ENCODE measurements at places on chromosomes 2 and 18.

DNA sequence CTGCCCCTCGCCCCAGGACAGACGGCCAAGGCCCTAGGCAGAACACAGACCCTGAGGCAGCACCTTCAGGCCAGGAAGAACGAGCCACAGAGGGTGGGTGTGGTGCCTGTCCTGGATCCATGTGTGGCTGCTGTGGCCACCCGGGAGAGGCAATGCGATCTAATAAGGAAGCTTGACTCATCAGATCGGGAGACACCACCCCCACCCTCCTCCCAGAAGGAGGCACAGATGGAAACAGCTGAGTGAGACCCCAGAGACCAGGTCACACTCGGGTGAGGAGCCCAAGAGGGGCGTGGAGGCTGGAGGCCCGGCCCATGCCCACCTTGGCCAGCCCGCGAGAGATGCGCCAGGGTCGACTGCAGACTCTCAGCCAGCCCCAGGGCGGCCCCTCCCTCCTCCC is 20.3 kb downstream of the KCNG2 start:
- no peak for DNase-seq

- no peak for DNase-seq
Observed at GRCh38 chr2:121191191-121192170, 93.5 kb downstream of the TFCP2L1 start.

DNA sequence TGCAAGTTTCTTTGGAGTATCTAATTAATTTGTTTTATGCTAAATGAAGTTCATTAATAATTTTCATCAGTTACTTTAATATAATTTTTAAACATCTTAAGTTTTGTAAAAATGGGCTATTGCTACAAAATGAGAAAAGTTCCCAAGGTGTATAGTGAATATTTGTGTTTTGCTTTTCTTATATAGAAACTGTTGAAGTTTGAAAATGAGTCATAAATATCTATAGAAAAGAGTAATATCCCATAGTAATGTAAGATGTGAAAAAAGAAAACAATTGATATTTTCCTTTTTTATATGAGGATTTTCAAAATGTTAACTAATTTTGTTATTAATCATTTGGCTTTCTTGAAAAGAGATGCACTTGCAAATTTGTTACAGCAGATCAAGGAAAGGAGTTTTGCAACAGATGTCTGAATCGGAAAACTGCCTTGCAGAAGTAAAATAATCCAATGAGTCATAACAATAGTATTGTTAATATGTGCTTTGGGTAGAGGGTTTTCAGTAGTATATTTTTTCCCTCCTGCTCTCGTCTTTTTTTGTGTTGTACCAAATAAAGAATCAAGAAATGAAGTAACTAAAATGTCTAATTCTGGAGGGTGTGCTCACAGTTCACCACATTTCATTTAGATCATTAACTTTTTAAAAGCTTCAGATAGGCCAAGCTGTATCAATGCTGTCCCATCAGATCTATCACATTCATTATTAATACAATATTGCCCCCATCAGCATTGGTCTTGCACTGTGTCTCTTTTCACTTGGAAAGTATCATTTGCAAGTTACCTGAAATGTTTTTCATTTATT is 15.5 kb downstream of the DUSP19 start:
- DNase-seq = no peak

GRCh38 chr18:44741085-44741484 is 60.4 kb downstream of the SETBP1 start:
- no peak for DNase-seq

GRCh38 chr2:44692821-44693220 is 248.7 kb upstream of the SIX3 start:
- DNase-seq = no peak

DNA sequence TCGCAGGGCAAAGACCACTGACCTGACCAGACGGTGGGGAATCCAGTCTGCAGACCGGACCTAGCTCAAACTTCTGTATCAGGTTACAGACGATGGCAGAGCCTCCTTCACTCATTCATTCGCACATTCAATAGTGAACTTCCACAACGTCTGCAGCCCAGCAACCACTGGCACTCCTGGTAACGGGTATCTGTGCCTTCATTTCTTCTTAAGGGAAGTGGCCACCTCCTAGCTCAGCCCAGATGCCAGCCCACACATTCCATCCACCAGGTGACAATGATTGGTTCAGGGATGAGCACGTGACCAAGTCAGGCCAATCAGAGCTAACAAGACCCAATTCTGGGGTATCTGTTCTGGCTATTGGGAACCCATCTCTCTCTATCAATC is 15.9 kb upstream of the ARMC9 start:
- DNase-seq = no peak

DNA sequence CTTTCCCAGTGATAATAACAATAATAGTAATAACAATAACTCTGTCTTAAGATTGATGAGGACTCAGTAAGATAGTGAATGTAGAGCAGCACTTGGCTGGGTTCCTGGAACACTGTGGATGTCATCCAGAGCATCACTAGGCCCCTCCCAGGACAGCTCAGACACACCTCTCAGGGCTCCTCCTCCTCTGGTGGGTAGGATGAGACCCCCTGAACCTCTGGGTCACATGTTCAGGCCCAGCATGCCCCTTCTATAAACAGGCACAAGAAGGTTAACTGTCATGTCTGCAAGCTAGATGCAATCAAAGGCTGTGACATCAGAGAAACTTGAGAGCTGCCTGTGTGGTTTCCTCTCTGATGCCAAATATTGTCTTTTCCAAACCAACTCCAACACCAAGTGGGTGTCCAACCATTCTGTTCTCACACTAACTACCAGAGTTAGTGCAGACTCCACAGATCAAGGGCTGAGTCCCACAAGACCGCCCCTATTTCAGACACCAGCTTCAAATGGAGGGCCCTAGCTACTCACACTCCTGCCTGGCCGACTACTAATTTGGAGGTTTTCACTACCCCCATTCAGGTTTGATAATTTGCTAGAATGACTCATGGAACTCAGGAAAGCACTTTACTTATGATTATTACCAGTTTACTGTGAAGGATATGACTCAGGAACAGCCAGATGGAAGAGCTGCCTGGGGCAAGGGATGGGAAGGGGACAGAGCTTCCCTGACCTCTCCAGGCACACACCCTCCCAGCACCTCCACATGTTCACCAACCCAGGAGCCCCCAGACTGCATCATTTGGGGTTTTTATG is 46.4 kb upstream of the BZW1 start:
- DNase-seq = peak; percentile 76

- DNase-seq = no peak
Observed at GRCh38 chr2:26000561-26001082, 18.3 kb upstream of the KIF3C start.

DNA sequence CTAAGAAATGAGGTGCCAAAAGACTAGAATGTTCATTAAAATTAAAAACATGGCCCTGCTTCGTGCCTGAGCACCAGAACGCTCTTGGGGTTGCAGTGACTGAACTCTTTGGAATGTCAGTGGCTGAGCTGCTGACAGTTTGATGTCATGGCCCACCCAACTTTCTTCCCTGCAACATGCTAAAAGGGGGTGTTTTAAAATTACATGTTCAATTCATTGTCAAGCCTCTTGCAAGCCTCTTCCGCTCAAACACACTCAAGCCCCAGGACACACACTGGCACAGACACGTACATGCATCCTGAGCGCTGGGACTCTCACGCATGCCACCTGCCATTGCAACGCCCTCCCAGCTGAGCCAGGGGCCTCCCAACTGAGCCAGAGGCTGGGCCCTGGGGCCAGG is 12.6 kb downstream of the RUFY4 start:
- no peak for DNase-seq

- no peak for DNase-seq
Observed at GRCh38 chr2:79512442-79513401, at the start of gene CTNNA2. CTNNA2 (plus strand) TSS chr2:79513051.

DNA sequence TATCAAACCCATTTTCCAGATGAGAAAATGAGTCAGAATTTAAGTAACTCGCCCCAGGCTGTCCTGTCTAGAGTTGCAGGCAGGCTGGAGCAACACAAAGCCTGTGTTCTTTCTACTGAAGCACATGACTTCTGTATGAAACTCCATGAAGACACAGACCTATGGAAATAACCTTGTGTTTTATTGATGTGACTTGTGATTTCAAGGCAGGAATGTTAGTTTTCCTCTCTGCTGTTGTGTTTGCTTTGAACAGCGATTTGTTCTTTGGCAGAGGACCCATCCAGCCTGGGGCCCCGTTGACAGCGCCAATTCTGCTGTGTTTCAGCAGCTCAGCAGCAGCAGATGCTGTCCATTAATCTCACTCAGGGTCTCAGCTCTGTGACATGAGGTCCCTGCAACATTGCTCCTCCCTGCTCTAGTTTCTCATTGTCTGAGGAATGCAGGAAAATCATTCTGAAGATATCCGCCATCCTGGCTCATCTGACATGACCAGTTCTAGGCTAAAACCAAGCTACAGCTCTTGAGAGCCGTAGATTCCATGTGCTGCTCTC is 344.3 kb upstream of the RAB12 start:
- peak; percentile 6 for DNase-seq

GRCh38 chr2:166593403-166593802 is 99.4 kb upstream of the SCN7A start:
- DNase-seq = peak; percentile 6

DNA sequence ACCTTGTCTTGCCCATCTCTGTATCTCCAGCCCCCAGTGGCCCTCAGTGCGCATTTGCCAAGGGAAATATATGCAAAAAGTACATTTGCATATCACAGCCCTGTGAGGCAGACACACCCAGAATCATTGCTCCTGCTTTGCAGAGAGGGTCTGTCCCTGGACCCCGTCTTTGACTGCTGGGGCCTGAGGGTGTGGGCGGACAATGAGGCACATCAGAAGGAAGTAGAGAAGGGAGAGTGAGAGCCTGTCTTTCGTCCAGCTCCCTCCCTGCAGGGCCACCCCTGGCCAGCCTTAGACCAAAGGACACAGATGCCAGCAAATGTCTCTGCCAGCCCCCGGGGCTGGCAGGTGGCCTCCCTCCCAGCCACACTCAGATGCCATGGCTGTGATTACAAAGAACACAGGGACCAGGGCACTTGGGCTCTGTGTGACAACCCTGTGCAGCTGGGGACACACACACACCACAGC is 516.2 kb upstream of the MYT1L start:
- DNase-seq = no peak

- peak; percentile 79 for DNase-seq
Observed at GRCh38 chr2:223735659-223736244, 101.6 kb downstream of the AP1S3 start.

- no peak for DNase-seq
Observed at GRCh38 chr2:162919111-162919510, 80.5 kb upstream of the KCNH7 start.

- no peak for DNase-seq
Observed at GRCh38 chr2:13768274-13768673, 864.2 kb upstream of the LRATD1 start.

DNA sequence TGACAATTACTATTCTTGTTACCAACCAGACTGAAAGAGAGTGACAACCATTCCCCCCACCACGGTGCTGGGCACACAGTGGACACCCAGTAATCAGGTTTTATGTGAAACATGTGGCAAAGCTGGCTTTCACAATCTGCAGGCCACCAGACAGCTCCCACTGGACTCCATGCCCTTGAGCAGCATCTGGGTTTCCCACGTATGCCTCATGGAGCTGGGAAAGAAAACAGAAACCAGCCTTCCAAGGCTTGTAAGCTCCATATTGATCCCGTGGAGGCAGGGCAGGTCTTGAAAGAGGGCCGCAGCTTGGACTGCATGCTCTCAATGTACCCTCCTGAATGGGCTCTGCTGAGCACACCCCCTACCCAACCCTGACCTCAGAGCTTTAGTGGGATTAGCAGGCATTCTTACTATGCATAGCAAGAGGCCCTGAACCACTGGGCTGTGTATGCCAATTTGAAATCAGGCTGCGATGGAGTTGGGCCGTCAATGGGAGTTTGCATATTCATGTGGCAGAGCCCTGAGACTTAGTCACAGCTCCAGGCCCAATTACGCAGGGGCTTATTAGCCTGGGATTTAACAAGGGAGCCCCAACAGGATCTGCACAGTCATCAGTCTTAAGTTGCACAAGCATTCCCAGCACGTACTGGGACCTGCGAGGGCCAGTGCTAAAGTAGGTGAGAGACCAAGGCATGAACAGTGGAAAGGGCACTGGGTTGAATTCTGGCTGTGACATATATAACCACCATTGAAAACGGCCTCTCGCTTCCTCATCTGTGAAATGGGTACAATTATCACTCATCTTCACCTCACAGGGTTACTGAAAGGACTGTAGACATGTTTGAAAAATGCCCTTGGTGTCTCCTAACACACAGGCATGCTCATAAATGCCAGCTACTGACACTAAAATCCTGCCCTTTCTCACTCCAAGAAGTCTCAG is 10.5 kb downstream of the C1QL2 start:
- no peak for DNase-seq

- DNase-seq = no peak
Observed at GRCh38 chr2:10266133-10266620, 36.5 kb upstream of the HPCAL1 start.

- DNase-seq = no peak
Observed at GRCh38 chr2:127660291-127660578, 14.3 kb downstream of the GPR17 start.

- DNase-seq = no peak
Observed at GRCh38 chr18:78875016-78875777, 104.4 kb upstream of the SALL3 start.

DNA sequence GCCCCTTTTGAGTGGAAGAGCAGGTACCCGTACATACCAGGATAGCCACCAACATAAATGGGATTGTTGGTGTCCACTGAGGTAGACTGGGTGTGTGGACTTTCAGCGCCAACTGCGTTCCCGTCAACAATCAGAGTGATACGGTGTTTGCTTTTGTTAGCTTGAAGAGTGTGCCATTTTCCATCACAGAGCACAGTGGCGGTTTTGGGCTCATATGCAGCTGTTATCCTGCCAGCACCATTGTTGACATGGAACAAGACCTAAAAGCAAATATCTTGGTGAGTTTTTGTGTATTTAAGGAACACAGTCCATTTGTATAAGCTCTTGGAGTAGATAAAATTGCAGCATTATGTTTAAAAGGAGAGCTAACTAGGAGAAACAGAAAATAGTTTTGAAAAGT is 174.5 kb downstream of the LAMA1 start:
- DNase-seq = no peak

DNA sequence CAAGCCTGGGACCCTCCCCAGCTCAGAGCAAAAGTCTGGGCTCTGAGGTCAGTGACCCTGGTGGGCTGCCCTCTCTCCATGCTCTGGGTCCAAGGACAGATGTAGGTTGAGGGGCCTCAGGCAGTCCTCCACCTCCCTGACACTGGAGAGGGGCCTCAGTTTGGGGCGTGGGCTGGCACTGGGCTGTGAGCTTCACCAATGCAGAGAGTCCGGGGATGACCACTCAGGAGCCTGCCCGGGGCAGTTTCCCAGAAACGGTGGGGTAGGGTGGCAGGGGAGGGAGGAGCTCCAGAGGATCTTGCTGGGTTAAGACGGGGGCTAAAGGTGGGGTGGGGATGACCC is 40.5 kb upstream of the SMAD7 start:
- no peak for DNase-seq

DNA sequence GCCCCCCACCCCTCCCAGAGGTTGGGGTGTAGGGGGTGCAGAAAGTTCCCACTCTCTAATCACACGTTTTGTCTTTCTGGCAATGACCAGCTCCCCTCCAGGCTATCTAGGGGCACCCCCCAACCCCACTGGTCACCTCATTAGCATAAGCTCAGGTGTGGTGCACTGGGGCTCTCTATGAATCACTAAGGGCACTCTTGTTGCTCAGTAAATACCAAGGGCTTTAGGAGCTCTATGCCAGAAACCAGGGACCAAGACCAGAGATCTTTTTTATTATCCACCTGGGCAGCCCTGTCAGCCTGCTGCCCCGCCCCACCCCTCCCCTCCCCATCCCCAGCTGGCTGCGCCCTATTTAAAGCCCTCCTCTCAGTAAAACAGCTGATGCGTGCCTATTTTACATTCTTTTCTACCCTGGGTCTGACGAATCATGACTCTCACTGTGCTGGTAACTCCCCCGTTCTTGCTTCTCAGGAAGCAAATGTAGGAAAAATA is 24.3 kb downstream of the NCK2 start:
- no peak for DNase-seq
